ENCODE measurements at places on chromosomes 16 and 17.
A peak's percentile ranks its signal among the peaks of the same experiment; 100 is the strongest.

DNA sequence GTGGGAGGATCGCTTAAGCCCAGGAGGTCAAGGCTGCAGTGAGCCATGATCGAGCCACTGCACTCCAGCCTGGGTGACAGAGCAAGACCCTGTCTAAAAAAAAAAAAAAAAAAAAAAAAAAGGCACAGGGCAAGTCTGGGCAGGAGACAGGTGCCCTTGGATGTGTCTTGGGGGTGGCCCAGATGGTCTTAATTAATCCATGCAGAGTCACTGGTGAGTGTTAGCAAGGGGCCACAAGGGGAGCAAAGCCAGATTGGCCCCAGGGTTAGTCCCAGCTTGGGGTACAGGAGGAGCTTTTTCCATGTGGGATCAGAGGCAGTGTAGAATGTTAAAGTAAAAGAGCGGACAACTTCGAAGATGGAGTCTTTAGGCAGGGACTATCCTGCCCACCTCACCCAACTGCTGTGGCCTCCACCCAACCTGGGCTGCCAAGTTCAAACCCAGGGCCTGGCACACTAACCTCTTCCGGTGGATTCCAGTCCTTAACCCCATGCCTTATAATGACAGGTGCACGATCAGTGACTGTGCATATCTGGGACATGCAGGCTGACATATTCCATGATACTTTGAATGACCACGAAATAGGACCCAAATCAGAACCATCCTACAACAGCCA lies 32.2 kb upstream of the MFSD6L start:
- no peak for DNase-seq

DNA sequence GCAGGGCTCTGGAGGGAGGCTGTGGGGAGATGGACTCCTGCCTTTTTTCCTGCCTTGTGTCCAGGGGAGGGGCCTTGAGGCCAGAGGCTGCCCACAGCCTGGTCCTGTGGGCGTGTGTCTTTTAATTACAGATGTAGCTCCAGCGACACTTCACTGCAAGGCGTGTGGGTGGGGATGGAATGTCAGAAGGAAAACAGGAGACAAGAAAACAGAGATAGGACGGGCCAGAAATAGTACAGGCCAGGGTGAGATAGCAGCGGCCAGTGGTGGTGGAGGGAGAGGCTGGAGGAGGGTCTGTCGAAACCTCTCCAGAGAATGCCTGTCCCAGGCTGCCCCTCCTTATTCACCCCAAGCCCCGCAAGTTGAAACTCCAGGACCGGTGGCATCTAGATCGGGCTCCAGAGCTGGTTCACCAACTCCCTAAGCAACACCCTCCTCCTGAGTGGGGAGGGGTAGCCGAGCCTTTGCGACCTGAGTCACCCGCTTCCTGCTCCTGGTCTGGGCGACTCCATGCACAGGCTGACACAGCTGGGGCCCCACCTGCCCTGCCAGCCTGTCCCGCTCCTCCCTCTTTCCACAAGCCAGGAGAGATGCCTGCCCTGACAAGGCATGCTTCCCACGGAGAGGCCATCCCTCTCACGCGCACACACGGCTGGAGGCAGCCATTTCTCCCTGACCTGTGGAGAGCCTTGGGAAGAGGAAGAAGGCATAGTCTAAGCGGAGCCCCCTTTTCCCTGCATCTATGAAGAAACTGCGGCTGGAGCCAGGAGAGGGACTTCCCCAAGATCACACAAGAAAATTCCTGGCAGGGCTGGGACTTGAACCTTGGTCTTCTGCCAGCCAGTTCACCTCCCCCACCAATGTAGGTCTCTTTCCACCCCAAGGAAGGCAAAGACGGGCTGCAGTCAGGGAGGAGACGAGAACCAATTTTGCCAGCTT lies 6.6 kb upstream of the JUP start:
- DNase-seq, result no peak

DNA sequence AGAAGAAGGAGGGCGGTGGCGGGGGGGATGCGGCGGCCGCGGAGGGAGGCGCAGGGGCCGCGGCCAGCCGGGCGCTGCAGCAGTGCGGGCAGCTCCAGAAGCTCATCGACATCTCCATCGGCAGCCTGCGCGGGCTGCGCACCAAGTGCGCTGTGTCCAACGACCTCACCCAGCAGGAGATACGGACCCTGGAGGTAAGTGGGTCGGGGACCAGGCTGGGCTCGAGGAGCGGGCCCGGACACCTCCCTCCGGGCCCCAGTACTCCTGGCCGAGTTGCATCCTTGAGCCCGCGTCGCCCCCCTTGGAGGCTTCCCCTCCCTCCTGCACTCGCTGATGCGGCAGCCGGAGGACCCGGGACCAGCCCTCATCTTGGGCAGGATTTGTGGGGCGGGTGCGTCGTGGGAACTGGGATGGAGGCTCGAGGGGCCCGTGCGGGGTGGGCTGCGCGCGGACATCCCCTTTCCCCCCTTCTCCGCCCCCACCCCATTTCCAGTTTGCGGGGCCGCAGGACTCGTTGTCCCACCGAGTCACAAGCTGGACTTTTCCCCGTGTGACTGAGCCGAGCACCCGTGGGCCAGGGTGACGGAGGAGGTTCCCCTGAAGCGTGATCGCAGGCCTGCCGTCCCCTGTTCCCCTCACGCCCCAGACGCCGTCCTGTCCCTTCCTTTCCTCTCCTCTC lies 572 bp downstream of the KSR1 start:
- DNase-seq, result peak; percentile 69

GRCh38 chr16:71771571-71771970 lies 37.1 kb downstream of the AP1G1 start:
- no peak for DNase-seq

DNA sequence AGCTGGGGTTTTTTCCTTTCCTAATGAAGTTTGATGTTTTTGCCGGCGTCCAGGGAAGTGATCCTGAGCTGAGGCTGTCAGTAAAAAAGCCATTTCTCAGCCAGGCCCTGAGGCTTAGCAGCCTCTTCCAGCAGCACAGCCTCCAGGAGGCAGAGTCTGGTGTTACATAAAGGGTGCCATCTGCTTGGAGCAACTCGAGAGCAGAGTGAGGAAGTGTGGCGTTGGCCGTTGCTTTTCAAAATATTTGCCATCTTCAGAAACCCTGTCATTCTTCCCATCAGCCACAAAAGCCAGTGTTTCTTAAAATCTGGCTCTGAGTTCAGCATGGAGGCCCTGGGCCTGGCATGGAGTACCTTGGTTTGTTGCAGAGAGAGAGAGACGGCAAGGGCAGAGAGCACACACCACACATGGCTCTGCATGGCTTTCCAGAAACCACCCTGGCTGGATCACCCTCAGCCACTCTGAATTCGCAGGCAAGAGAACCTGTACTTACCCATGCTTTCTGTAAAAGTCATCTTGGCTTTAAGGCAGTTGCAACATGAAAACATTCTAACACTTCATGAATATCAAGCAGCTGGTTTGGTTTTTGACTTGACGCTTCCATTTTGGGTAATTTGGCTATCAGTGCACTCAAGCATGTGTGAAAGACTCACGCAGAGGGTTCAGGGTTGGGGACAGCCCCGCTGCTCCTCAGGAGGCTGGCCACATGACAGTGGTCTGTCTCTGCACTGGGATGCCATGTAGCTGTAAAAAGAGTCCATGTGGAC lies 21.0 kb downstream of the PMM2 start:
- DNase-seq, result no peak

DNA sequence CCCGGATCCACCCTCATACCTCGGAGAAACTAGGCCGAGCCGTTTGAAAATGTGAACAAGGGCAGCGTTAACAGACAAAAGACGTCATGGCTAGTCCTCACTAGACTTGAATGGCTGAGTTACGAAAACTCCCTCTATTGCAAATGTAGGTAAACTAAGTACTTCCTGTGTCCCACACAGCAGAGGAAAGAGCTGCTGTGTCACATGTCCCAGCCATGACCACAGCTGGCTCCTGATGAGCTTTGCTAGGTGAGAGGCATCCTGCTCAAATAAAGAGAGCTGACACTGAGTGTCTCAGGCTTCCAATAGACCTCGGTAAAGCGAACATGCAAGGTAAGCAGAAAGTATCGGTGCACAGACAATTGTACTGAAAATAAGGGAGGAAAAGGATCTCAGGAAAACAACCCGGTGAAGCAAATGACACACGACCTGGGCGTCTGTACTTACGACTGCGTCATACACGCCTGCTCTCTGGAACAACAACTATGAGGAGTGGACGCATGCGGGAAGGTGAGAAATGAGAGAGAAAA lies 26.0 kb downstream of the TMEM204 start:
- DNase-seq, result no peak

- DNase-seq, result no peak
Observed at GRCh38 chr16:89422527-89422904, 67.8 kb downstream of the ANKRD11 start.

DNA sequence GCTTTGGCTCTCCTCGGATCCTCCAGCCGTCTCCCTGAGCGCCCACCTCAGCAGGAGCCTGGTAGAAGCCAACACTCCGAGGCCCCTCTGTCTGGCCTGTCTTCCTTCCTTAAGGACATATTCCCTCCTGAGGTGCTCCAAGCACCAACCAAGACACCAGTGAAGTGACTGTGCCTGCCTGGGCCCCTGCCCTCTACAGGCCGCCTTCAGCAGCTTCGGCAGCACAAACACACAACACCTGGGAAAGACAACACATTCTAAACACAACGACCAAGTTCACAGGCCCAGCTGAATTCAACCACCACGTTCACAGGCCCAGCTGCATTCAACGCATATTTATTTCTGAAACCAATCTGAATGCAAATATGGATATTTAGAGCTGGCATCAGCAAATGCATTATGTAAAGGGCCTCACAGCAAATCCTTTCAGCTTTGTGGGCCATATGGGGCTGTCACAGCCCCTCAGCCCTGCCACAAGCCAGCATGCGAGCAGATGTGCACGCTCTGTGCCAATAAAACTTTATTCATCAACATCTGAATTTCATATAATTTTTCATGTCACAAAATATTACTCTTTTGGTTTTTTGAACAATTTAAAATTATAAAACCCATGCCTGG lies 12.2 kb downstream of the GALNS start:
- no peak for DNase-seq

DNA sequence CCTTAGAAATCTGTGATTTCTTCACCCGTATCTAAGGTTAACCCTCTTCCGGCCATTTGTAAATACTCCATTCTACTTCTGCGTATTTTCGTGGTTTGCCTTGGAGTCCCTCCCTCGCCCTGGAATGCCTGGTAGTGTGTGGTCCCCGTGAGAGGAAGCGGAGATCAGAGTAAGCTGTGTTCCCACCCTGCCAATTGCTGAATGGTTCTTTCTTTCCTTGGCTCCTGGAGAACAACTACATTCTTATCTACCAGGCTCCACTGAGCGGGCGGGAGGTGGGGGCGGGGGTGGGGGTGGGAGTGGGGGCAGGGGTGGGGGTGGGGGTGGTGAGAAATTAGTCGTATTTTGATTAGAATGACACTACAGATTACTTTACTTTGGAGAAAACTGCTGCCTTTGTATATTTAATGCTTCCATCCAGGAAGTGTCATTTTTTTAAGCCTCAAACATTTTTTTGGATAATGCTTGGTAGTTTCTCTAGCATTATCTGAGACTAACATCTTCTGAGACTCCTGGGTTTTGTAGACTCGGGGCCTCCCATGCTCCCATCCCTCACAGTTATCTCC lies 20.9 kb upstream of the FASN start:
- no peak for DNase-seq

DNA sequence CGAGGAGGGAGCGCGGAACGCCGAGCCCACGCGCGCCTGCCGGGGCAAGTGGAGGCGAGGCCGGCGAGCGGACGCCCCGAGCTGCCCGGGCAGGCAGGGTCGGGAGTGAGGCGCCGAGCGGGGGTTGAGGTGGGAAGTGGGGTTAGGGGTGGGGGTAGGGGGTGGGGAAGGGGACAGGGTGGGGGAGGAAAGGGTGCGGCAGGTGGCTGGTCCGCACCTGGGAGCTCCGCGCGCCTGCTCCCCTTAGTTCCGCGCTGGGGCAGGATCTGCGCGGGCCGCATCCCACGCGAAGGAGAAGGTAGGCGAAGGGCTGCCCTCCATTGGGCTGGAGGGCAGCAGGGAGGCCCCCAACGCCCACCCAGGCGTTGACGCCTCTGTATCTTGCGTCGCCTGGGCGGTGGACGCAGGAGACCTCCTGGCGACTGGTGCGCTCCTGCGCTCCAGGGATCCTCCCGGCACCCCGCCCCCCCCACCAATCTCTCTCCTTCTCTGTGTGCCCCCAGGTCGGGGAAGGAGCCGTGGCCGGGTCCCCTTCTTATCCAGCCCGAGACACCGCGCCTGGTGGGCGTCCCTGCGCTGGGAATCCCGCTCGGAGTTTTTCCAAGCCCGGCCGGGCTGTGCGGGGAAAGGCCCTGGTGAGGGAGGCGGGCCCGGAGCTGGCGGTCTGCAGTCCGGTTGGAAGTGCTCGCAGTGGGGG lies 51.3 kb upstream of the AMZ2 start:
- DNase-seq, result no peak

All from ecto neural progenitor cell (in vitro differentiated cells).